Stimulated activated CD8-positive, alpha-beta memory T cell treated with anti-CD3 and anti-CD28 coated beads, Interleukin-7, amount 100 ng/mL, for 48 hours (primary cell): ENCODE measurements at places on chromosomes 6 and 20.

GRCh38 chr6:47360388-47360787, 50.7 kb upstream of the TNFRSF21 start:
- DNase-seq: no peak

- no peak for DNase-seq
Observed at GRCh38 chr6:156169371-156169770, 607.8 kb upstream of the ARID1B start.

GRCh38 chr20:5859608-5860007, 90.7 kb downstream of the TRMT6 start:
- DNase-seq: no peak

GRCh38 chr6:143337201-143337949, 113.1 kb downstream of the ADAT2 start:
- DNase-seq: peak; percentile 24

- no peak for DNase-seq
Observed at GRCh38 chr6:137426007-137426689, 68.0 kb downstream of the OLIG3 start.

GRCh38 chr6:75167851-75168250, 38.0 kb downstream of the COL12A1 start:
- no peak for DNase-seq

DNA sequence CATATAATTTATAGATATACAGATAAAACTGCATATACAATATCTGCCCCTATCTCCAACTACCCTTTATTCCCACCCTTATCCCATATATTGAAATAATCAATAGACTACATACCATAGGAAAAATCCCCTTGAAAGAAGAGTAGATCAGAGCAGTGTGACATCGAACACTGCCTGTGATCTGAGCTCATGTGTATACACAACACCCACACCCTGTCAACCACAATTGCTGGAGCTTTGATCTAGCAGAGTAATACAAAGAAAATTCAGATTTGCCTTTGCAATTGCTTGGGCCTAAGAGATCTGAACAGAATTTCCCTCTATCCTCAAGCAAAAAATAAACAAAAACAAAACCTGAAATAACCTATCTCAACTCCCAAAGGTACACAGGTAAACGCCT, 119.3 kb downstream of the ASCC3 start:
- no peak for DNase-seq

DNA sequence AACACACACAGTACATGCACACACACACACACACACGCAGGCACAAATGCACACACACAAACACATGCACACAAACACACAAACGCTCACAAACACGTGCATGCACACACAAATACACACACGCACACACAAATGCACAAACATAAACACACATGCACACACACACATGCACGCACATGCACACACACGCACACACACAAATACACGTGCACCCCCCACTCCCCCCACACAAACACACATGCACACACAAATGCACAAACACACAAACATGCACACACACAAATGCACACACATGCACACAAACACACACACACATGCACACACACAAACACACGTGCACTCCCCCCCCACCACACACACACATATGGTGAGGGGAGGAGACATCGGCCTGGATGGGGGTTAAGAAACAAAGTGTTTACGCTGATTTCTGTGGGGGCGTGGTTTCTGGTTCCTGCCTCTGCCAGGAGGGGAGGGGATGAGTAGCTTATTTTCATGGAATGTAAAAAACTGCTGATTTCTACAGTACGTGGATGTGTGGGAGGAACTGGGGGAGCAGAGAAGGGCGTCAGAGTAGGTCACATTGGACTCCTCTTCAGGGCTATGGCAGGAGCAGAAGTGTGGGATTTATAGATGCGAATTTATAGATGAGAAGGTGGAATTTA, 607.2 kb downstream of the QKI start:
- no peak for DNase-seq

DNA sequence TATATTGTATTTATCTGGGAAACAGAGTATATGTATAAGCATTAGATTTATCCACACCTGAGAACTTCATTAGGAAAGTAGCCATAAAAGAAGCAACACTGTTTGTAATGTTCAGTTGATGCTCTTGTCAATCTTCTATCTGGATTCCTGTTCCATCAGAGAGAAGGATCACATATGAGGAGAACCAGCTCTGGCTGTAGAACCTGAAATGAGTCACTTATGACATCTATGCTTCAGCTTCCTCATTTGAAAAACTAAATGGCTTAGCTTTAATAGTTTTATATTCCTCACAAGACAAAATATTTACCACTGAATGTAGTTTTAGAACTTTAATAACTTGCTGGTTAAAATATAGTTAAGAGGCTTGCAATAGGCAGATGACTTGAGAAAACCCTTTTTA, 144.7 kb downstream of the TASP1 start:
- DNase-seq: no peak

DNA sequence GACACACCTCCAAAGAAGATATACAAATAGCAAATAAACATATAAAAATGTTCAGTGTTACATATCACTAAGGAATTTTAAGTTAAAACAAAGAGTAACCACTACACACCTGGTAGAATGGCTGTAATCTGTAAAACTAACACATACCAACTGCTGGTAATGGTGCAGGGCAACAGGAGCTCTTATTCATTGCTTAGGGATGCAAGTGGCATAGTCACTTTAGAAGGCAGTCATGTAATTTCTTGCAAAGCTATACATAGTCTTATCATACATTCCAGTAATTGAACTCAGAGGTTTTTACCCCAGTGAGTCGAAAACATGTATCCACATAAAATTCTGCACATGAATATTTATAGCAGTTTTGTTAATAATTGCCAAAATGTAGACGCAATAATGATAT, 906.8 kb upstream of the CITED2 start:
- no peak for DNase-seq

DNA sequence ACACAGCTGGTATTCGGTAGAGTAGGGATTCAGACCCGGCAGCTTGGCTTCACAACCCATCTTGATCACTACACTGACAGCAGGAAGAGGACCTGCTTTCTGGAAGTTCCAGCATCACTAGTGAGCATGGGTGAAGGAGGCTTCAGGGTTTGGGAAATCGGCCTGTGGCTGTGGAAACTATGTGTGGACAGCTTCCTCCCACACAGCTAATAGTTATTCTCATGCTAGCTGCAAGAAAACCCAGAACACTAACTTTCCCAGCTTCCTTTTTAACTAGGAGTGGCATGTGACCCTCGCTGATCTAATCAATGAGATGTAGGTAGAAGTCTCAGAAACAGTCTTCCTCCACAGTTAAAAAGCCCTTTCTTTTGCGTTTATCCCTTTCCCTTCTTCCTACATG, 36.3 kb upstream of the SIRPA start:
- DNase-seq: no peak

- no peak for DNase-seq
Observed at GRCh38 chr6:100342830-100343229, 121.9 kb downstream of the SIM1 start.

DNA sequence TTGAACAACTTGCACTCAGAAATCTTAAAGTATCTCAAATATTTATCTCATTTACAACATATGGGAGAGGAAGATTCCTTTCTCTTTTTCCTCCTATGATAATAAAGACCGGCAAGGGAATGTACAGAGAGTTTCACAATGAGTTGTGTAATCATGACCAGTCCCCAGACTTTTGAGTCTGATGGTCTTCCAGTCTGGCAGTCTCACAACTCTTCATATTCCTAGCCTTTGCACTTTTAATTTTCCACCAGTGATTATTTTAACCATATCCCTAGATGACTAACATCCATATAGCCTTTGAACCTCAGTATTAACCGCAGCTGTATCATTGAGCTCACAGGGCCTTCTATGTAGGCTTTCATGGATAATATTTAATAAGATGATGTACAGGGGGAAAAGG, 278.5 kb downstream of the KHDC1L start:
- no peak for DNase-seq

DNA sequence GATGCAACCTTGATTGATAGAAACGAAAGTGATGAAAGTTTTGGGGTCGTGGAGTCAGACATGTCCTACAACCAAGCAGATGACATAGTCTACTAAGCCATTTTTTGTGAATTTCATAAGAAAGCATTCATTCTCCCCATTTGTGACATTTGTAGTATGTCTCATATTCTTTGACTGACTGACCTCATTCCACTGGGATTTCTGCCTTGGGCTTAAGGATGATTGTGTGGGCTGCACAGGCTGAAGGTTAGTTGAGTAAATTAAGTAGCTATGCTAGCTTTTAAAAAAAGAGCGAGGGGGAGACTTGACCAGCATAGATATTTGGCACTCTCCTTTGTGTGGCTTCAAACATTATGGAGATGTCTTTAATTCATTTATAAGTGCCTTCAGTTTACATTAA, 28.9 kb downstream of the STMND1 start:
- DNase-seq: no peak
